ENCODE measurements at places on chromosomes 6 and 20.

DNA sequence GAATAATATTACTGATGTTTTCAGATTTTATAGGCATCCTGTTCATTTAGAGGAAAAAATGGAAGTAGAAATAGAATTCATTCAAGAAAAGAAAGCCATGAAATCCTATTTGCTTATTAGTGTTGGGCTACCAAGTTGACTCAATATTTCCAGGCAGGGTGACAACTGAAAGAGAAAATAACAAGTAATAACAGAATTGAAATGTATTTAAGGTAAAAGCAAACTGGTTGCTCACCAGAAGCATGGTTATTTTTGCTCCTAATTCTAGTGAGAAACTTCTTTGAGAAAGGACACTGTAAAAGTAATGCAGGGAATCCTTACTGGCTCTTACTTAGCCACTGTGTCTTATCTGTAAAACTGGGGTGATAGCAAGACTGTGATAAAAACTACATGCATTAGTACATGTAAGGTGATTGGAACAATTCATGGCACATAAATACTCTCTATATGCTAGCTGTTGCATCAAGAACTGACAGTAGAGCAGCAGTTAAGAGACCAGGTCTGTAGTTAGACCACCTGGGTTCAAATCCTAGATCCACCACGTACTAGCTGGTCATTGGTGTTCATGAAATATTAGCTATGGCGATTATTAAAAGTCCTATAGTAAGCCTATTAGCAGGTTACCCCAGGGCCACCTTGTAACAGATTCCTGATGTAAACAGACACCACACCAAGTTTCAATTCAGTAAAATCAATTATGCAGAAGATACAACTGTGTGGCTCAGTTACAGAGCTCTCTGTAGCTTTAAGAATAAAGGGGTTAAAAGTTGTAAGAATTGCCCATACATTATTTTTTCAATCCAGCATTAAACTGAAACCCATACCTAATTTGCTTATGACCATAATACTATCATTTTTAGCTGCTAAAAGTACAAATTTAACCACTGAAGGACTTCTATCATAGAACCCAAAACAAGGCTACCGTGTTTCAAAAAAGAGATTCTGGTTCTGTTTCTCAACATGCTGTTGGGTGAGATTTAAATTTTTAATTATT lies 159.2 kb upstream of the COL21A1 start:
- DNase-seq, result no peak

DNA sequence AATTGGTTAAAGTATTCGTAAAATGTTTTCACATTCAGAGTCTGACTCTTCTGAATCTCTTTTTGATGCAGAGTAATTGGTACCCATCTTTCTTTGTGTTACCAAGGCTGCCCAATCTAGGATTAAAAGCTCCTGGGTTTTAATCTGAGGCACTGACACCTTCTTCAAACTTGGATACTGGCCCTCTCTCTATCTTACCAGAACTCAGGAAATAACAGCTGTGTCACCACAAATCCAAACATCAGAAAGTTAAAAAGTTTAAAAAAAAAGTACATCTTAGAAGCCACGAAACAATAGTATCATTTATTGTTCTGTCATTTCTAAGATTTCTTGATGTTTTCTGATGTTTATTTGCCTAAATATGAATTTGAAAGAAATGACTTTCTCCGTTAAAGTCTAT lies 255.5 kb upstream of the RUNX2 start:
- no peak for DNase-seq

GRCh38 chr6:165976684-165977083 lies 191.0 kb downstream of the TBXT start:
- DNase-seq, result no peak

- DNase-seq, result no peak
Observed at GRCh38 chr6:117448732-117449485, 23.2 kb upstream of the ROS1 start.

- DNase-seq, result no peak
Observed at GRCh38 chr6:99490608-99491007, 24.6 kb downstream of the USP45 start.

- DNase-seq, result no peak
Observed at GRCh38 chr20:62921119-62921687, 5.1 kb downstream of the DIDO1 start.

DNA sequence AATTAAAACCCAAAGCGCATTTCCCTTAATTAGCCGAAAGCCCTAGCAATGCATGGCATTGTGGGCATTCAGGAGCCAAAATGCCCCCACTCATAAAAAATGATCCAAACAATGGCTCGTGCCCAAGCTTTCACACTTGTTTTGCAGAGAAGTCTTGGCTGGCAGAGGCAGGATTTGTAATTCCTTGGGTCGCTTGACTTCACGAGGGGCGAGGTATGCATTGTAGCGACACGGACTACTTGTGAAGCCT lies 613 bp upstream of the SASH1 start:
- DNase-seq, result no peak

DNA sequence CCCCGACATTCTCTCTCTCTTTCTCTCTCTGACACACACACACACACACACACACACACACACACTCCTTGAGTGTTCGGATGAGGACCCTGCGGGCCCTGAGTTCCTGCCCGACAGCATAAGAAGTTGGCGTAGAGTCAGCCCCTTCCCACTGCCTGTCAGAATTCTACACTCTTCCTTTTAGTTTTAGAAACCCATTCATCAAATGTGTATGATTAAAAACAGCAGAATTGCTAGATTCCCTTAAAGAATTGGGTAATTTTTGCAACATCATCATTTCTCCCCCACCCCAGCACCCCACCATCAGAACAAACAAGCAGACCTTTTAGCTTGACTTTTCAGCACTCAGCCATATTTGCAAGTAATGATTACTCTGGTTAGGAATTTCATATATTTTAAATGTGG lies 322.8 kb downstream of the FARS2 start:
- peak; percentile 3 for DNase-seq

- DNase-seq, result peak; percentile 18
Observed at GRCh38 chr6:15994814-15995459, 133.9 kb upstream of the MYLIP start.

All from hematopoietic multipotent progenitor cell (in vitro differentiated cells).